ENCODE measurements at places on chromosomes 13 and 19. TPM values are rescaled to one million over a fixed set of nuclear protein-coding genes. Genes with fewer than 3 reads are reported as not detected.

The LIN37 gene
- total RNA-seq = 12.9 TPM

The PLA2G4C gene
- total RNA-seq = 7.1 TPM

The RASAL3 gene
- 4.1 TPM for total RNA-seq

The SLC6A16 gene
- 3.1 TPM for total RNA-seq

The SPTBN4 gene
- total RNA-seq = 6.1 TPM

The TPTE2 gene
- 0.19 TPM for total RNA-seq

The LGALS14 gene
- not detected for total RNA-seq

The ZNF491 gene
- total RNA-seq = 1.5 TPM

The C1QTNF9B gene
- total RNA-seq = not detected

The FFAR1 gene
- total RNA-seq = not detected

The LRG1 gene
- 4.0 TPM for total RNA-seq

The ELSPBP1 gene
- total RNA-seq = not detected

GRCh38 chr19:35264268-35265125 lies 4.3 kb upstream of the USF2 start:
- peak; percentile 69 for DNase-seq

DNA sequence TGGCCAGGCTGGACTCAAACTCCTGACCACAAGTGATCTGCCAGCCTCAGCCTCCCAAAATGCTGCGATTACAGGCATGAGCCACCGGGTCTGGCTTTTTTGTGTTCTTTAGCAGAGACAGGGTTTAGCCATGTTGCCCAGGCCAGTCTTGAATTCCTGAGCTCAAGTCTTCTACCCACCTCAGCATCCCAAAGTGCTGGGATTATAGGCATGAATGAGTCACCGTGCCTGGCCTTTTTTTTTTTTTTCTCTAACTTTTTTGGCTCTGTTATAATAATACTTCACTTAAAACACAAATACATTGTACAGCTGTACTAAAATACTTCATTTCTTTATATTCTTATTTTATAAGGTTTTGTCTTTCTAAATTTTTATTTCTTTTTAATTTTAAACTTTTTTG lies 599.5 kb upstream of the PCDH9 start:
- DNase-seq = no peak

GRCh38 chr13:20128459-20128931 lies 32.4 kb downstream of the GJA3 start:
- peak; percentile 73 for DNase-seq

DNA sequence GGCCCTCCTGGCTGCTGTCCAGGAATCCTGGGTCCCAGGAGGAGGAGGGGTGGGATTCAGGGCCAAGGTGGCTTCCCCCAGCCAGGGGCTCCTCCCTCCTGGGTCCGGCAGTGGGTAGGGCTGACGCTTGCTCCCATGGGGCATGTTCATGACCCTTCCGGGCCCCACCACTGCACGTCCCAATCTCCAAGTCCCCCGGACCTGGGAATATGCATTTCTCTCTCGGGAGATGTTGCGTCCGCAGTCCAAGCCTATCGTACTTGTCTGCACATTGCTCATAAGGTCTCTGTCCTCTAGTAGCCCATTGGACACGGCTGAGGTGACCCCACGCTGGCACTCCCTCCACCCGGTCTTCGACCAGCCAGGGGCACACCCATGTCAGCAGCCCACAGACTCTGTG lies 192.3 kb downstream of the TEX29 start:
- DNase-seq = peak; percentile 72

GRCh38 chr13:48817166-48817802 lies 158.4 kb upstream of the FNDC3A start:
- no peak for DNase-seq

GRCh38 chr19:2512523-2513431 lies 36.9 kb downstream of the GADD45B start:
- DNase-seq = no peak

- no peak for DNase-seq
These were observed 22.8 kb upstream of the NDUFS7 start for GRCh38 chr19:1360818-1361461.

DNA sequence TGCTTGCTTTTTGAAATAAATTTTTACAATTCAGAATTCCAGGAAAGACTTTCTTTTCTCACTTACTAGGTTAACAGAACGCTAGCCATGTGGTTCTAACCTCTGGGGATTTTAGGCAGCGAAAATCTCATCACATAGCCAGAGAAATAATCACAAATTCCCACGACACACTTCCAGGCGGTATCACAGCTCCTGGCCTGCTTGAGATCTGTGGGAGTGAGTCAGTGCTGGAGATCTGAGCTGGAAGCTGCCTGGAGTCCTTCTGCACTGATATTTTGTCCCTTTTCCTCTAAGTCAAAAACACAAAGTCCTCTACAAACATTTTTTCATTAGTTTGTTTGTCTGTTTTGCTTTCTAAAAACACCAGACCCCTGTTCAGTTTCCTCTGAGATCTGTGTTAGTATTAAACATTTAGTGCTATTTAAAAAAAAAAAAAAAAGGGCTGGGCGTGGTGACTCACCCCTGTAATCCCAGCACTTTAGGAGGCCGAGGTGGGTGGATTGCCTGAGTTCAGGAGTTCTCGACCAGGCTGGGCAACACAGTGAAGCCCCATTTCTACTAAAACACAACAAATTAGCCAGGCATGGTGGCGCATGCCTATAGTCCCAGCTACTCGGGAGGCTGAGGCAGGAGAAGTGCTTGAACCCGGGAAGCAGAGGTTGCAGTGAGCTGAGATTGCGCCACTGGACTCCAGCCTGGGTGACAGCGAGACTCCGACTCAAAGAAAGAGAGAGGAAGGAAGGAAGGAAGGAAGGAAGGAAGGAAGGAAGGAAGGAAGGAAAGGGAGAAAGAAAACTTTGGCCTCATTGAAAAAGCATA lies 12.2 kb upstream of the UBE2L5 start:
- DNase-seq = no peak

DNA sequence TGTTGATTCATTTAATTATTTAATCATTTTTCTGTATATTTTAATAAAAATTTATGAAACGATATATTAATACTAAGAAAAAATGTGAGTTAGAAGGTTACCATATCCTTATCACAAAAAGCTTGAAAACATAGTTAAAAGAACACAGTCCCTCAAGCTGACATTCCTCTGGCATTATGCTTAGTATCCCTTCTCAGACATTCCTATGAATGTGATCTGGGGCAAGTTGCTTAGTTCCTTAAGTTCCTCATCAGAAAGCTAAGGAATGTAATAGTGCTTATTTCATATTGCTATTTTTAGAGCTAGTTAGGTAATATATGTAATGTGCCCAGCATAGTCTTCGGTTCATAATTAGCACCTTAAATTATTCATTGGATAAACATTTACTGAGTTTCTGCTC lies 122.8 kb downstream of the MTUS2 start:
- DNase-seq = no peak

- no peak for DNase-seq
These were observed 3.0 kb downstream of the ABCA7 start for GRCh38 chr19:1042689-1043511.

DNA sequence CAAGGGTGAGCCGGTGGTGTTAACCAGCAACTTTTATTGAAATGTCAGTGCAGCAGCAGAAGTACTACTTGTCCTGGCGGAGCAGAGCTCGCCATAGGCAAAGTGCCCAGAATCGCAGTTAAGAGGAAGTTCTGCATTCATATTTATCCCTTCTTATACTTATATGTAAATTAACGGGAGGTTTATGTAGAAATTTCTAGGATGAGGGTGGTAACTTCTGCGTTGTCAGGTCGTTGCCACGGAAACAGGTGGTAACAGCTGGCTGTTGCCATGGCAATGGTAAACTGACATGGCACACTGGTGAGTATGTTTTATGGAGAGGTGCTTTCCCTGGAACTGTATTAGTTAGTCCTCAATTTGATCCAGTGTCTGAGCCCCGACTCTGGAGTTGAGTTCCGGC lies 2494.9 kb upstream of the PCDH20 start:
- no peak for DNase-seq

- DNase-seq = no peak
These were observed 47.4 kb upstream of the PCDH9 start for GRCh38 chr13:67277581-67277980.

DNA sequence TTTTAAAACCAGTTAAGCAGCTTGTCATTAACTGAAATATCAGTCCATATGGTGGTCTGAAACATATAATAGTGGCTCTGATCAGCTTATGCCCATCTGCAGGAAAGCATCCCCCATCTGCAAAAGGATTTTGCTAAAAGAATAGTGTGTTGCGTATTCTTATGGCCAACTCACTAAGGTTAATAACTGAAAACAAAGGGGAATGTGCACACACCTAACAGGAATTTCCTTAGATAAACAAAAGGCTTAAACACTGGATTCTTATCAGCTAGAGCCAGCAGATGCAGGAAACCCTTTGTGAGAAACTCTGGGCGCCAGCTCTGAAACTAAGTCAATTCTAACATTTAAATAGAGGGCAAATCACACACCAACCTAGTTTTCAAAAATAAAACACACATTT lies 22.1 kb downstream of the VPS36 start:
- no peak for DNase-seq

GRCh38 chr13:20340759-20341171 lies 108.6 kb upstream of the GJB6 start:
- DNase-seq = no peak

GRCh38 chr19:2867025-2867991 lies at the start of gene ZNF556:
Gene ZNF556 (plus strand): TSS chr19:2867335. CDS start chr19:2867422, 87 bp downstream.
- no peak for DNase-seq

DNA sequence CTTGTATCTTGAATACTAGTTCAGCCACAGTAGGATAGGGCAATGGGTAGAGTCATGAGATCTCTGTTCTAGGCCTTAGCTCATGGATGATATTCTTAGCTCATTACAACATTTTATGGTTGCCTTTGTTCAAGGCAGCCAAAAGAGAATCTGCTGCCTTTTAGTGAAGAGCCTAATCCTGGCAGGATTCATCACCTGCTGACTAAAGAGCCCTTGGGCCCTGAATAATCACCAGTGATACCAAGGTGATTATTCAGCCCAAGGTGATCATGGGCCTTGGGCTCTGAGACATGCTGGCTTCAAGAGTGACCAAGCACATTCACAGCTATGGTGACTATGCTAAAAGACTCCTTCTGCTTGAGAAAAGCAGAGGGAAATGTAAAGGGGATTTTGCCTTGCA lies 143.3 kb upstream of the MYO16 start:
- DNase-seq = no peak

GRCh38 chr19:33399081-33399744 lies 25.7 kb downstream of the CEBPG start:
- DNase-seq = no peak
